ENCODE measurements at places on chromosomes 11 and 22.

DNA sequence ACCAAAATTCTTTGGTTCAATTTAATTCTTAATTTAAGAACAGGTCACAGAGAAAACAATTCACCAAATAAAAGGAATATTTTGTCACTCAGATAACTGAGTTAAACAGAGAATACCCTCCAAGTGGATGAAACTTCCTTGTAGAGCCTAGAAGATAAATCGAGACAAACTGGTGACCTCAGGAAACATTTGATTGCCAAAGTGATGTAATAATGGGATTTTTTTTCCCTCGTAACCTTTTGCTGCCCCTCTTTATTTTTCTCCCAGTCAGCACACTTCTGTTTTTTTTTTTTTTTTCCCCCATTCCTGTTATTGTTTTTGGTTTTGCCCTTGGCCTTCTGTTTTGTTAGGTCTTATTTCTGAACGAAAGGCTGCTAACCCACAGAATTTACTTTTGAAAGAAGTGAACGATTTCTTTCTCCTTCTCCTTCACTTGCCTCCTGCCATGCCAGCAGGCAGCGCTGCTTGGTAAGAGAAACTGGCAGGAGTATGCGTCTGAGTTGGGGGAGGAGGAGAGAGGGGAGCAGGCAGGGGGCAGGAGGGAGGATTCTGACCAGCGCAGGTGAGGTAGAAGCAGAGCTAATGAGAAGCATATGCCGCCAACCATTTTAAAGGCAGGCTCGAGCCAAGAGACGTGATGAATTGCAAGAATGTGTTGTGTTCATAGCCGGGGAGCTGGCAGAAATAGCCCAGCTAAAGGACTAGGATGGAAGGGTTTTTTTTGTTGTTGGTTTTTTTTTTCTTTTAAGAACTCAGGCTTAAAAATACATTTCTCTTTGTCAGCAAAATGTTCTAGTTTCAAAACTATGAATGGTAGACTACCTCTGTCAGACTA lies 121.9 kb upstream of the MTMR2 start:
- no peak for DNase-seq

- no peak for DNase-seq
Measured at GRCh38 chr11:63919267-63920125, 2.5 kb upstream of the RCOR2 start.

GRCh38 chr11:91170711-91171110 lies 947.9 kb upstream of the CHORDC1 start:
- DNase-seq = no peak

DNA sequence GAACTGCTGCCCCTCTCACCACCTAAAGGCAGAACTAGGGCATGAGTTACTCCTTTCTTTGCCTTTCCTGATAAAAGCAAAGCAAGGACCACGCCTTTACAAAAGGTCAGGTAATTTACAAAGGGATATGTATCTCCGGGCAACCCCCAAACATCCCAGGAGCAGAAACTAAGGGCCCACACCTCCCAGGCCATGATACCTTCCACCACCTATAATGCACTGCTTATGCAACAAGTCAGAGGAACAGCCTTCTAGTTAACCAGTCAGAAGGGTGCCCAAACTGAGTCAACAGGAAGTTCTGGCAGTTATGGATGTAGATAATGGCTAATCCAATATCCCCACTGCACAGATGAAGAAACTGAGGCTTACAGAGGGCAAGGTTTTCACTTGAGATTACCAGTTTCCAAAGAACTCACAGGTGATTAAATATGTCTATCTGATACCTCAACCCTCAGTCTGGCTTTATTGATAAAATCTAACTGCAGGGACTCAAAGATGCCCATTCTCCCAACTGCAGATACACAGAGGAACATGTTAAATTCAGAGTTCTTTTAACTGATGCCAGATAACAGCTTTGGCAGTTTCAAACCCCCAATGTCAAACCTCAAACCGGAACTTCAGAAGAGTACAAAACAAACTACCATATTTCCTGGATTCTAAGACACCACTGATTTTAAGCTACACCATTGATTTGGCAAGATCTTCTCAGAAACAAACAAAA lies 16.8 kb upstream of the CASTOR1 start:
- DNase-seq = no peak

- no peak for DNase-seq
Measured at GRCh38 chr11:44467413-44467812, 98.0 kb upstream of the CD82 start.

DNA sequence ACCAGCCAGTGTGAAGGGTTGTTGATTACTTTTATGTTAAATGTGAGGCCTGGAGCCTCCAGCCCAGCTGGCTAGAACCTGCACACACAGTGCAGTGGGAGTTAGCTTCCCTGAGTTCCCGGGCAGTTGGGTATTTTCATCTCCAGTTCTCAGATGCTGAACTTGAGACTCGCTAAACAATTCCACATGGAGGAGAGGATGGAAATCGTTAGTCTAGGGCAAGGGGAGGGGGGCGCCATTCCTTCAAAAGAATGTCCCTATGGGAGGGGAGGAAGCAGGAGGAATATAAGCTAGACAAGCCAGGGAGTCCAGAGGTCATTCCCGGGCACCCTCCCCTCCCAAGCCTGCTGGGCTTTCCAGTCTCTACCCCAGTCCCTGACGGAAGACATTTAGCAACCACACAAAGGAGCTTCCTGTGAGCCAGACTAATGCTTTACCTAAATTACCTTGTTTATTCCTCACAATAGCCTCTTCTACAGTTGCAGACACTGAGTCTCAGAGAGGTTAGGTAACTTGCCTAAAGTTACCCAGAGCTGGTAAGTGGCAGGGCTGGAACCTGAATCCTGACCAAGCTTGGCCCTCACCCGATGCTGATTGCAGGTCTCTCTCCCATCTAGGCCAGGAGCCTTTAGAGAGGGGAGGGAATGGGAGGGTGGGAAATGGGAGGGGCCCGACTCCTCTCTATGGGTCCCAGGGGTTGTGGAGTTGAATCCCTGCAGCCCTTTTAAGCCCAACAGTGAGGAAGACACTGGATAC lies 1.9 kb upstream of the TSKU start:
- DNase-seq = no peak

DNA sequence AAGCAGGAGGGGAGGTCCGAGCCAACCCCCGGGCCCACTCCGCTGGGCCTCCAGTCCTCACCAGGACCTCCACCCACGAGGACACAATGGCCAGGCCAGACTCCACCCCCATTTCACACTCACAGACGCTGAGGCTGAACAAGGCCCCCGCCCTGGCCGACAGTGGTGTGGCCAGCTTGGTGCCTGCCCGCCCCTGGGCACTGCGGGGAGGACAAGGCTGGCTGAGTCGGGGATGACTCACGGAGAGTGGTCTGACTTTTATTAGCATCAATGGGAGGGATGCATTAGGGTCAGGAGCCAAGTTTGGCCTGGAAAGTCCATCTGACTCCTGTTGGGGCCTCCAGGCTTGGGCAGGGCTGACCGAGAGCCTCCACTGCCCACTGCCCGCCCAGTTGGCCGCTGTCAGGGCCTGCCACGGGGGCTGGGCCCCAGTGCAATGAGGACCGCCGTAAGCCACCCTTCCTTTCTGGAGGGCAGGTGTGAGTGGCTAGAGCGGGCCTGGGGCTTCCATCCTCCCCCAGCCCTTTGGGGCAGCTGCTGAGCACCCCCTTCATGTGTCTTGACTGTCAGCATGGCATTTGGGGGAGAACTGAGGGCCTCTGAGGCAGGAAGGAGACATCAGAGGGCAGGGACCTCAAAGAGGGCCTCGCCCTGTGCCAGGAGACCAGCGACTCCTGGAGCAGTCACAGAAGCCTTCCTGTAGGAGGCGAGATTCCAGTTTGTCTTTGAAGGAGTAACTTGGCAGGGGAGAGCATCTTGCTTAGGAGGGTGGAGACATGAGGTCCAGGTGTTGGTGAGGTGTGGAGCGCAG lies 10.6 kb downstream of the TSPAN32 start:
- no peak for DNase-seq

DNA sequence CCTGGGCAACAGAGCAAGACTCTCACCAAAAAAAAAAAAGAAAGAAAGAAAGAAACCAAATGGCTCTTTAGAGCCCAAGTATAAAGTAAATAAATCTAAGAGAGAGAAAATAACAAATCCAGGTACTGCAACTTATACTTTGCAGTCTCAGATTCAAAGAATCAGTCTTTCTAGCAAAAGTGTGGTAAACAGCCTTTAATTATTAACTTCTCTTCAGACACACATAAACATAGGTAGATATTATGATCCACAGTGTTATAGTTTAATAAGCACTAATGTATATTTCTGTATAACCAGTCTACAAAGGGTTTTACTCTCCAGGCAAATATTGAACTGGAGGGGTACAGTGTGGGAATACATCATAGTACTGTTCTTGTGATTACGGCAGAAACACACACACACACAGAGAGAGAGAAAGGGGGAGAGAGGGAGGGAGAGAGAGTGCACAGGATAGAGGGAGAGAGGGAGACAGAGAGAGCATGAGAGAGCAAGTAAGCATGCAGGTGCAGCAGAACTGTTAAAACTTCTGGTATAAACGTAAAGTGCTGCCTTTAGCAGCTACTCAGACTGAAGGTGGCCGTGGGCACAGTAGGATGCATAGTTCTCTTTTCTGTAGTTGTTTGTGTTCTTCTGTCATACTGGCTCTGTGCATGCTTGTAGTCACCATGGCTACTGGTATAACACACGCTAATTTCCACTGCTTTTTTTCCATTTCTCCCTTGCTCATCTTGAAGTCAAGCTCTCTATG lies 32.3 kb downstream of the MTMR2 start:
- no peak for DNase-seq

- no peak for DNase-seq
Measured at GRCh38 chr11:74325649-74326645, 14.5 kb upstream of the P4HA3 start.

GRCh38 chr11:73260127-73260457 lies 12.0 kb upstream of the P2RY6 start:
- DNase-seq = no peak

GRCh38 chr22:46068181-46068592 lies 82.1 kb upstream of the PPARA start:
- no peak for DNase-seq

DNA sequence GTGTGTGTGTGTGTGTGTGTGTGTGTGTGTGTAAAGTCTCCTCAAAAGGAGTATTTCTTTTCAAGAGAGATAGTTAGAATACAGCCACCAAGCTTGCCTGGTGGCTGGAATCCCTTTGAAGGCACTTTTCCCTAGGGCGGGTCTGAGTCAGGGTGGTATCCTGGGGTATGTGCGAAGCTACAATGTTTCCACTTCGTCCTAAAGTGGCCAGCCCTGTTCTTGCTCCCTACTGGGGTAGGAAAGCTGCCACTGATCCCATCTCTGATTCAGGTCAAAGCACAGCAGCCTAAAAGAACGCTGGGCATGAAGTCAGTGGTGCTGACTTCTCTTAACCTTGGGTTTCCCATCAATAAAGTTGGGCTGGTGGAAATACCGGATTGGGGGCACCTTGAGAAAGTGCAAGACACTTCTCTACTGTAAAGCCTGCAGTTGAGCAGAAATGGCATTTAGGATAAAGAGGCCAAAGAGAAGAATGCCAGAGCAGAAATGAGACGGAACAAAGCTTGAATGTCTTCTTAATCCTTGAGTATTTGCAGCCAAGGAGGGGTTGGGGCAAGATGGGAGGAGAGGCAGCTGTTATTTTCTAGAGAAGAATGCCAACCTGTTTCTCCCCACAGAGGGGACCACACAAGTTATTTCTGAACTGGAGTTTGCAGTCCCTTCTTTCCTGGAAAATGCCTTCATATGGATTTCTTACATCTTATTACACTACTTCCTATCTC lies 35.3 kb downstream of the ZNRF3 start:
- no peak for DNase-seq

- DNase-seq = no peak
Measured at GRCh38 chr11:70456921-70457532, 58.7 kb downstream of the CTTN start.

DNA sequence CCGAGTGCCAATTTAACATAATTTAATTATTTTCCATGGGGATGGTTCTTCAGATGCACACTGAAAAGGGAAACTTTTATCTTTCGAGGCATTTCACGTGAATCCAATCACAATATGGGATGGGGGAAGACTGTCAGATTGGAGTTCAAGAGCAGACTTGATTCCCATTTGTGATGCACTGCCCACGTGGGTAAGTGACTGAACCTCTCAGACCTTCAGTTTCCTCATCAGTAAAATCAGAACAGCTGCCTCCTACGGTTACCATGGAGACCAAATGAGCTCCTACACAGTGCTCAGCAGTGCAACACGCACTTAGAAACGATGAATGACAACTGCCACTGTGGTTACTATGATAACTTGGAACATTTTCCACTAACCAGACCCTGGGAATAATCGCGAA lies 21.7 kb downstream of the KIAA0930 start:
- DNase-seq = no peak

DNA sequence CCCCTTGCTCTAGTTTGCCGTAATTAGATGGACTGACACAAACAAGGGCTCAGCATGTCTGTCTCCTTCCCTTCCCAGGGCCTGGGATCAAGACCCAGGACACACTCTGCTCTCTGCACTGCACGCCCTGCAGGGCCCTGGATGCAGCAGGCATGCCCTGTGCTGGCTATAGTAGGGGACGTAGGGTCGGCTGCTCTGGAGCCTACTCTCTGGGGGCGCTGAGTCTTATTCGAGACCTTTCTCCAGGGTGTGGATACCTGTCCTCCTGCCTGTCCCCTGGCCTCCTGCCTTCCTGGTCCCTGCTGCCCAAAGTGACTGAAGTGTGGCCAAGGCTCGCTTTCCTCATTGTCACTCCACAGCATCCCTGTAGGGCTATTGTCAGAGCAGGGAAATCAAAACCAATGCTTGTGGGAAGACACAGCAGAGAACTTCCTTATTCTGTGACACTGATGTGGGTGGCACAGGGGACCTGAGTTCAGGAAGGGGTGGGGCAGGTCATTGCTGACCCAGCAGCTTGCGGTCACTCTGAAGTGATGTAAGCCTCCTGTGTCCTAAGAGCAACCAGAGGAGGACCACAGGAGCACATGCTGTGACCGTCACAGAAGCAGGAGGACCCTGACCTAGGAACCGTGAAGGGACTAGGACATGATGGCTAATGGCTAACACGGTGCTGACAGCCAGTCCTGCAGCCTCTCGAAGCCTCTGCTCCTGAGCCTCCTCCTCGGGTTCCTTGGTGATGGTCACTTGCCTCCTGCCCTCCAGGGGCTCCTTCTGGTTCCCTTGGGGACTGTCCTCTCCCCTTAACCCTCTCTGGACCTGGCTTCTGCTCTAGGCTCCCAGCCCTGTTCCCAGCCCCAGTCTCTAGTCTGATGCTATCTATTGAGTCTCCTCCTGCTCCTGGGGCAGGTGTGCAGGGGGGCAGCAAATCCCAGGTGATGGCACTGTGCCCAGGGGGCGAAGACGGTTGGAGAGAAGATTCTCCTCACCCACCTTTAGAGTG lies 10.3 kb downstream of the APOBEC3A start:
- no peak for DNase-seq

DNA sequence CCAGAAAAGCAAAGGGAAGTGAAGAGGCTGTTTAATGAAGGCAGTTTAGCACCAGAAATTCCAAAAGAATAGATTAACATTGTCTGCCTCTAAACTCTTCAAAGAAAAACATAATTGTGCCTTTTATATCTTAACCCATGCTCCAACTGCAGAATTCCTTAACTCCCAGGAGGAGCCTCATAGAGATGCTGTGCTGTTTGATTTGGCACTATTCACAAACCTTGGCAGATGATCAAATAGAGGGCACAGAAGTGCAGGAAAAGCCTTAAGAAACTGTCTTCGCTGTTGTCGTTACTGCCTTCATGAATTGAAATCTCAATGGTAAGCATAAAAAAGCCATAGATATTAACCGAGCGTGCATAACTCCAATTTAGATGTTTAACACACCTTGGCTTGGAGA lies 124.1 kb upstream of the MPPED2 start:
- DNase-seq = no peak
